ENCODE measurements at places on chromosomes 3 and 15.

- DNase-seq = no peak
Observed at GRCh38 chr3:21551019-21551418, 200.0 kb downstream of the ZNF385D start.

DNA sequence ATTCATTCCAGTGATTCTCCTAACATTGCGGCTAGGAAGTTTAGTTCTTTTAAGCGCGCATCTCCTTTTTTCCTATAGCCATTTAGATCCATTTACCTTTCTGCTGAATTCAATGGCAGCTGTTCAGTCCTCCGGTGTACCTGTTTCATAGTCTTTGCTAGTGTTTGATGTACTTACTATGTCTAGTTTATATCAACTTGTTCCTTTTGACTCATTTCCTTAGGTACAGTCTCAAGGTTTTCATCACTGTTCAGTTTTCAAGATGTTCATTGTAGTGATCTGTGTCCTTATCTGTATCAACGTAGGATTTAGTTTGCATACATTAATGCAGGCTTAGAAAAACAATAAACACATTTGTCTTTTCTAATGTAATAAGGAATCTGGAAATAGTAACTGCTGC, 59.0 kb upstream of the MBNL1 start:
- no peak for DNase-seq

DNA sequence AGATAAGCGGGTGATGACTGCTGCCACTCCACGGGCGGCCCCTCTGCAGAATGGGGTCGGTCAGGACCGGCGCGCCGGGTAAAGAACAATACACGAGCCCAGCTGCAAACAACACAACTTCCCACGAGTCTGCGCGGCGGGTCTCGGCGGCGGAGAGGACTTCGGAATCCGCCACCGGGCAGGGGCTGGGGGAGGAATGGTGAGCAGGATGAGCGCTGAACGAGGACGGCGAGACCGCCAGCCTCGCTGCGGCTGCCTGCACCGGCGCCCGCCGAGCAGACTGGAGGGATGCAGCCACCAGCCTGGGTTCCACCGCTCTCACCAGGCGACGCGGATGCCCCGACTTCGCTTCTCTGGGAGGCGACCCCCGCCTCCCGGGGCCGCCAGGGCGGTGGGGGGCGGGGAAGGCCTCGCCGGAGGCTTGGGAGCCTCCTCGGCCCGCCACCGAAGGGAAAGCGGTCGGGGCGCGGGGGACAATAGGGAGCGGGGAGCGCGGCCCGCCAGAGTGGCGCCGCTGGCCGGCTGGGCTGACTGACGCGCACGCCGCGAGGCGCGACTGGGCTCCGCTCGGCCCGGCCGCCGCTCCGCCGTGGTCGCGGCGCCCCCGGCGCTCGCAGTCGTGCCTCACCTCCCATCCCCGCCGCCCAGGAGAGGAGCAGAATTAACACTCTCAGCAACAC, 515 bp downstream of the ADAM10 start:
- peak; percentile 41 for DNase-seq

DNA sequence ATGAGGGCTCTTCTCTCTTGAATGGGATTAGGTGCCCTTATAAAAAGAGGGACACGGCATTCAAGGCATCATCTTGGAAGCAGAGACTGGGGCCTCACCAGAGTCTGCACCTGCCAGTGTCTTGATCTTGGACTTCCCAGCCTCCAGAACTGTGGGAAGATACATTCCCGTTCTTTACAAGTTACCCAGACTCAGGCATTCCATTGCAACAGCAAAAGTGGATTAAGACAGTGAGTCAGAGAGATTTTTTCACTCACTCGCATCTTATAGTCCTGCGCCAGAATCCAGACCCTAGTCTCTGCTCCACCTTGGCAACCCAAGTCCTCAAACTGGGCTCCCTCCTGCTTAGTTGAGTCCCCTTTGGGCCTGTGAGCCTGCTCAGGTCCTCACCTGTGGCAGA, 2.7 kb downstream of the LCTL start:
- DNase-seq = no peak

- no peak for DNase-seq
Observed at GRCh38 chr3:45055411-45056143, 29.5 kb downstream of the CLEC3B start.

- DNase-seq = no peak
Observed at GRCh38 chr15:57436961-57437360, 60.7 kb downstream of the CGNL1 start.

- peak; percentile 71 for DNase-seq
Observed at GRCh38 chr3:69767571-69767970, 28.3 kb downstream of the MITF start.

GRCh38 chr15:38670128-38671005, 105.8 kb upstream of the RASGRP1 start:
- DNase-seq = no peak

DNA sequence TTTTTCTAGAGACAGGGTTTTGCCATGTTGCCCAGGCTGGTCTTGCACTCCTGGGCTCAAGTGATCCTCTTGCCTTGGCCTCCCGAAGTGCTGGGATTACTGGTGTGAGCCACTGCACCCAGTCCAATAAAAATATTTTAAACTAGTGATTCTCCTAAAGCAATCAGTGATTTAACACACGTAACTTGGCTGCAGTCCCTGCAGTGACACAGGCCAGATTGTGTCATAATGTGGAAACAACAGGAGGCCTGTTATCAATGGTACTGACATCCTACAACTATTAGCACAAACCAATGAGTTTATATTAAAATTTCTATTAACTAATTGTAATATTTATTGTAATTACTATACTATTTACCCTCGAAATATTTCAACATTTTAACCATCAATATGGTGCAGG, 1.6 kb upstream of the SEC61A1 start:
- DNase-seq = no peak

DNA sequence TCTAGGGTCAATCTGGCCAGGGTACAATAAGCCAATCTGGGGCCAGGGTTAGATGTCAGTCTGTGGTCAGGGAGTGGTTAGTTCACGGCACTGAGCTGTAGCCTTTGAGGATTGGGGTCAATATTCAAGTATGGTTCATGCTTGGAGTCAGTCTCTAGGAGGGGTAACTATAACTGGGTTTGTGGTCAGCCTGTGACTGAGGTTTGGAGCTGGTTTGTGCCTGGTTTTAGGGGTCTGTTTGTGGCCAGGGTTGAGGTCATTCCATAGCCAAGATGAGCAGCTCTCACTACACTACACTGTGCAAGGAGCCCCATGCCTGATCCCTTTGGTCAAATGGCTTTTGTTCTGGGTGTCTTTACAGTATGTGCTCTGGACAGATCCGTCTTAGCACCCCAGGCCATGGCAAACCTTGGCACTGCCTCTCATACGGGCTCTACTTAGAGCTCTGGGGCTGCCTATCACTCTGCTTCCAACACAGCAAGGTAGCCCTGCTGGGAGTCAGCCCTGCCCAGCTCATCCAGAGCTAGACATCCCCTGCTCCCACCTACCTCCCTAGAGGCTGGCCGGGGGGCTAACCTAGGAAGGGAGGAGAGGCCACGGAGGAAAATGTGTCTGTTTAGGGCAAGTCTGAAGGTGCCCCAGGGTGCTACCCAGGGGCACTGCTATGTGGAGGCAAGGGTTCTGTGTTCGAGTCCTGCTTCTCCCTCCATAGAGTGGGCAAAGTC, 63.3 kb upstream of the CORO2B start:
- no peak for DNase-seq

- DNase-seq = no peak
Observed at GRCh38 chr3:140092848-140093536, 158.0 kb downstream of the CLSTN2 start.

- no peak for DNase-seq
Observed at GRCh38 chr15:87660251-87661129, 596.0 kb downstream of the NTRK3 start.

DNA sequence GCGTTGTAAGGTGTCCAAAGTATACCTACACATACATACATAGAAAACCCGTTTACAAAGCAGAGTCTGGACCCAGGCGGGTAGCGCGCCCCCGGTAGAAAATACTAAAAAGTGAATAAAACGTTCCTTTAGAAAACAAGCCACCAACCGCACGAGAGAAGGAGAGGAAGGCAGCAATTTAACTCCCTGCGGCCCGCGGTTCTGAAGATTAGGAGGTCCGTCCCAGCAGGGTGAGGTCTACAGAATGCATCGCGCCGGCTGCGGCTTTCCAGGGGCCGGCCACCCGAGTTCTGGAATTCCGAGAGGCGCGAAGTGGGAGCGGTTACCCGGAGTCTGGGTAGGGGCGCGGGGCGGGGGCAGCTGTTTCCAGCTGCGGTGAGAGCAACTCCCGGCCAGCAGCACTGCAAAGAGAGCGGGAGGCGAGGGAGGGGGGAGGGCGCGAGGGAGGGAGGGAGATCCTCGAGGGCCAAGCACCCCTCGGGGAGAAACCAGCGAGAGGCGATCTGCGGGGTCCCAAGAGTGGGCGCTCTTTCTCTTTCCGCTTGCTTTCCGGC, 318.6 kb downstream of the FGF12 start:
- no peak for DNase-seq

- DNase-seq = no peak
Observed at GRCh38 chr15:29911705-29912104, 89.4 kb upstream of the TJP1 start.

DNA sequence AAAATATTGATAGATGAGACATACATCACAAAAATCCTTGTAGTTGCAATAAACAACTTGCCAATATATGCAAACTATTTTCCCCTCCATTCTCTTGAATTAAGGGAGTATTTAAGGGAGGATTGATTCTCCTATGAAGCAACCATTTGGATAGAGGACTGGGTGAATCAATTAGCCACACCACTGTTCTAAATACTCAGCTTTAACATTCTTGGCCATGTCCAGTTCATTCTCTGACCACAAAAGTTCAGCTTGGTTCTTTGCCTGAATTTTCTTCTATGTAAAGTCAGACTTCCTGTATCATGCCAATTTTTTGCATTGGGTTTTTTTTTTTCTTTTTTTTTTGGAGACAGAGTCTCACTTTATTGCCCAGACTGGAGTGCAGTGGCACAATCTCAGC, 15.8 kb upstream of the SEC11A start:
- no peak for DNase-seq

GRCh38 chr15:49769225-49769624, 148.4 kb downstream of the DTWD1 start:
- no peak for DNase-seq

- no peak for DNase-seq
Observed at GRCh38 chr15:48469271-48469670, 138.0 kb downstream of the DUT start.

GRCh38 chr15:64985366-64986033, 4.2 kb downstream of the SPG21 start:
- no peak for DNase-seq

- no peak for DNase-seq
Observed at GRCh38 chr3:161915418-161915750, 418.8 kb downstream of the OTOL1 start.

GRCh38 chr3:96266395-96267190, 547.8 kb upstream of the EPHA6 start:
- no peak for DNase-seq

DNA sequence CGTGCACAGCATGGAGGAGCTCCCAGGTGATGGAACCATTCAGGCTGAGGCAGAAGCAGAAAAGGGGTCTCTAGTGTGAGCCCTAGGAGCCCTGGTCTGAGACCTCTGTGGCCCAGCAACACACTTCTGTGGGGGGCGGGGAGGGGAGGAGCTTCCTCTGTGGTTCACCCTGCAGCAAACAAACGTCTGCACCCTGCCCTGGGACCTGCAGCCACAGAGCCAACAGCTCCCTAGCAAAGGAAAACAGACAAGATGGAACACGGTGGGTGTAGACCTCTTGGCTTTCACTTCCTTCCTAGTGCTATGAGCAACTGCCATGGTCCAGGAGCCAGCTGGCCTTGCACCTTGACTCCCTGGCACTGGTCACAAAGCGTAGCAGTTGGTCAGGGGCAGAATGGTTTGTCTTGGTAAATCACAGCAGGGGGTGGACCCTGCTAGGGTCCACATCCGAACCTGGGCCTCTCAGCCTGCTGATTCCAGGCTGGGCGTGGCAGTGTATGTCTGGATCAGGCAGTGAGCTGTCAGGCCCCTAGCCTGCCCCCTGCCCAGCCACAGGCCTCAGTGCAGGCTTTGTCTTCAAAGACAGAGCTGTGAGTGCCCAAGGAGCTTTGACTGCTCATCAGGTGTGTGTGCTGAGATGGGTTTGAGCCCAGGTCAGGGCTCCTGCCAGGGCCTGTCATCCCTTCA, 6.7 kb downstream of the AMIGO3 start:
- DNase-seq = peak; percentile 16

DNA sequence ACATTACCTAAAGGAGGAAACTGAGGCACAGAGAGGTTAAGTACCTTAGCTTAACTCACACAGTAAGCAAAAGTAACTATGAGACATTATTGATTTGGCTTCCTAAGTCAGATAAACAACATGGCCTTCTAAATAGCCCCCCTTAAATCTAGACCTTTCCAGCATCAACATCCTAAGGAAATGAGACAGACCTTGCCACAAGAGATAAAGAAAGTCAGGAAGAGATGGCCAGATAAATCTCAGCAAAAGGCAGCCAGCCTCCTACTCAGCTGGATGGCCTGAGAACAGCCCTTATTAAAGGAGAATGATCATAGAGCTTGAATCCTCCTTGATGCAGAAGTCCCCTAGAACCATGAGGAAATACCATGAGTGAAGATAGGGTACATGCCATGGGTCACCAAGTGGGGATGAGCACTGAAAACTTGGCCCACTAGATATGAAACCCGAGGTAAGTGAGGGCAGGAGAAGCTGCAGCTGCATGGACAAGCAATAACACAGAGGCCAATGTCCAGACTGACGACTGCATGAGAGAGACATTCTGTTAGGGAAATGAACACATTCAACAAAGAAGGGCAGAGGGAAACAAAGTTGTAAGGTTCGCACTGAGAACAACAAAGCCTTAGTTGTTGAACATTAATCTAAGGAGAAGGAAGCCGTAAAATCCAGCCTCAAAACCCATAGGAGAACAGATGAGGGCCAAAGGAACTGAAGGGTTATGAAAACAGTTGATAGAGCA, 69.6 kb downstream of the ZIC4 start:
- no peak for DNase-seq

DNA sequence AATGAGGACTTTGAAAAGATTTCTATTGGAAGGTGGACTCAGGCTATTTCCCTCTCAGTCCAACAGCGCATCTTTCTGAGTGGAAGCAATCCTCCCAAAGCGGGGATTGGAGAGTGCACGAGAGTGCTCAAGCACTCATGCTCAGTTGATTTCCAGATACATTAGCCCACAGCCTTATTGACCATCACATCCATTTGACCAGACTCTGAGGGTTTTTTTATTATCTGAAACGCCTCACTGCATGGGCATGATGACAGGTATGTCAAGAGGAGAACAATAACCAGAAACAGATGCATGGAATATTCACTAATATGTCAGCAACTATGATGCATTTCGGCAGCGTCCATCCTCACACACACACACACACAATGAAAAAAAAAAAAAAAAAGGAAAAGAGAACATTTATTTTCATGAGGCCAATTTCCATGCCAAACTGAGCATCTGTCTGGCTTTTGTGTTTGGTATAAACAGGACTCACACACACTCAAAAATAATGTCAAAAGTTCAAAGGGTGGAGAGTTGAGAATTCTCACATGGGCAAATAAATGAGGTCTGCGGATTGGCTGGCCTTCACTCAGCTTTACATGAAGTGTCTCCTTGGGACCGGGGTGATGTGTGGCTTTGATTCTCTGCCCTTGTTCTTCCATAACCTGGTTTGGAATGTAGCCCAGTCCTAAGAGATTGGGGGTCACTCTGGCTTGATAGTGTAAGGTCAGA, 371.6 kb downstream of the MCTP2 start:
- DNase-seq = no peak

Data from gastrocnemius medialis (tissue), 4 donors.